Lower leg skin (tissue), 4 donors: ENCODE measurements at places on chromosomes 3 and 15. TPM values are rescaled to one million over a fixed set of nuclear protein-coding genes. Genes with fewer than 3 reads are reported as not detected.

- DNase-seq, result no peak
These were observed 63.7 kb upstream of the PLCL2 start for GRCh38 chr3:16821053-16821452.

DNA sequence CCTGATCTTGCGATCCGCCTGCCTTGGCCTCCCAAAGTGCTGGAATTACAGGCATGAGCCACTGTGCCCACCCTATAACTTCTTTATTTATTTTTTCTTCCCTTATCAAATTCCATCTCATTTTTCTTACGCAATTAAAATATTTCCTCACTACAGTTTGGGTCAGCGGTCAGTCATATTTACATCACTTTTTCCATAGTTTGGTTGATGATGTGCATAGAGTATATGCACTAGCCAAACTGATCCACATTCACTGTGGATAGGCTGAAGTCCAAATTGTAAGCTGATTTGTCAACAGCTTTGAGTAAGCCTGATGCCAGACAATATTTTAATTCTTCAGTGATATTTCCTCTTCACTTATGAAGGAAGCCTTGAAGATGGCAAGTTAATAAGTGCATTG, 256.3 kb downstream of the TIGIT start:
- no peak for DNase-seq

C3orf70 gene
- 5.5 TPM for total RNA-seq

SHF gene
- total RNA-seq, result 16.7 TPM

OSBPL10 gene
- 44.4 TPM for total RNA-seq
